Subcutaneous preadipocyte (primary cell): ENCODE measurements at places on chromosomes 13 and 19. TPM values are rescaled to one million over a fixed set of nuclear protein-coding genes. Genes with fewer than 3 reads are reported as not detected.

Gene GAPDHS
- total RNA-seq, result under 0.01 TPM in 1 of 2 replicates, not detected in the other

Gene CYP2A6
- total RNA-seq, result not detected in 2 replicates

Gene SLC17A7
- total RNA-seq, result 0.20 and 0.37 TPM in 2 replicates

Gene PLA2G4C
- total RNA-seq, result 1.8 and 2.2 TPM in 2 replicates

Gene IER2
- 12.5 and 24.0 TPM in 2 replicates for total RNA-seq

Gene MBD3L2
- total RNA-seq, result not detected in 2 replicates

Gene GPR12
- total RNA-seq, result not detected in 2 replicates

Gene NAPSA
- under 0.01 and 0.20 TPM in 2 replicates for total RNA-seq

Gene ZSCAN1
- not detected in 2 replicates for total RNA-seq

Gene CBLC
- total RNA-seq, result not detected in 2 replicates

Gene COL4A2
- total RNA-seq, result 138 and 142 TPM in 2 replicates

Gene KRTDAP
- total RNA-seq, result not detected in 2 replicates

Gene SACS
- 77.9 and 202 TPM in 2 replicates for total RNA-seq

Gene GGACT
- 3.7 and 5.9 TPM in 2 replicates for total RNA-seq

Gene POU2F2
- 0.37 and 1.4 TPM in 2 replicates for total RNA-seq

Gene IGSF23
- total RNA-seq, result not detected in 2 replicates

Gene CIRBP
- total RNA-seq, result 99.2 and 106 TPM in 2 replicates

Gene TEAD2
- 5.9 and 16.0 TPM in 2 replicates for total RNA-seq

Gene ZNF813
- 2.9 and 3.3 TPM in 2 replicates for total RNA-seq

Gene HPN
- total RNA-seq, result not detected in 2 replicates

Gene CFD
- 8.0 and 144 TPM in 2 replicates for total RNA-seq

Gene SHD
- not detected in 2 replicates for total RNA-seq

Gene CRB3
- total RNA-seq, result not detected in 2 replicates

Gene DAND5
- not detected in 2 replicates for total RNA-seq

Gene NUFIP1
- 4.4 and 4.7 TPM in 2 replicates for total RNA-seq

Gene NLRP9
- total RNA-seq, result not detected in 2 replicates

Gene FFAR2
- not detected in 2 replicates for total RNA-seq

Gene TMEM59L
- under 0.01 TPM in 2 replicates for total RNA-seq

Gene RCBTB2
- 3.9 and 5.1 TPM in 2 replicates for total RNA-seq

Gene ZNF528
- 13.1 and 17.6 TPM in 2 replicates for total RNA-seq

Gene CALR3
- not detected in 2 replicates for total RNA-seq

Gene IL12RB1
- total RNA-seq, result under 0.01 TPM in 1 of 2 replicates, not detected in the other

Gene ZNF728
- 0.37 and 0.39 TPM in 2 replicates for total RNA-seq

Gene SMIM24
- not detected in 2 replicates for total RNA-seq

Gene TBXA2R
- total RNA-seq, result 0.73 and 1.8 TPM in 2 replicates

Gene SYNGR4
- not detected in 2 replicates for total RNA-seq

Gene N4BP2L1
- 0.98 and 1.5 TPM in 2 replicates for total RNA-seq

Gene ACP7
- total RNA-seq, result under 0.01 and 0.98 TPM in 2 replicates

Gene LMO7
- total RNA-seq, result 19.1 and 25.6 TPM in 2 replicates

Gene FSD1
- 2.6 and 5.3 TPM in 2 replicates for total RNA-seq

Gene MAMSTR
- total RNA-seq, result 1.4 and 2.2 TPM in 2 replicates

Gene EEF2
- 2,601 and 2,769 TPM in 2 replicates for total RNA-seq

Gene ZNF626
- 10.3 and 10.9 TPM in 2 replicates for total RNA-seq

Gene CNFN
- total RNA-seq, result 0.37 TPM in 1 of 2 replicates, not detected in the other

Gene TCF3
- 65.4 and 78.4 TPM in 2 replicates for total RNA-seq

Gene CPB2
- not detected in 2 replicates for total RNA-seq

Gene PLPP2
- 7.6 and 9.6 TPM in 2 replicates for total RNA-seq
